ENCODE measurements at places on chromosomes 5 and 9.

DNA sequence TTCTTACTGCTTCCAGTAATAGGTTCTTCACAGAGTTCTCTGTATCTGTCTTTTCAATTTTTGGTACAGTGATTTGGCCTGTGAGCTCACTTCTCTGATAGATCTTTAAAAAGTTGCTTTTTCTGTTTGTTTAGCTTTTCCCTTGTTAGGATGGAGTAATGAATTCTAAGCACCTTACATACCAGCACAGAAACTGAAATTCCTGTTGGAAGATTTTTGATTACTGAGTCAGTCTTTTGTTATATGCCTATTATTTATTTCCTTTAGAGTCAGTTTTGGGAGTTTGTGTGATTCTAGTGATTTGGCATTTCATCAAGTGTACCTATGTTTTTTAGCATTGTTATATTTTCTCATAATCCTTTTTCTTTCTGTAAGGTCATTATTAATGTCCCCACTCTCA is 37.6 kb upstream of the IPPK start:
- DNase-seq = no peak

- no peak for DNase-seq
These were observed 39.0 kb downstream of the SHB start for GRCh38 chr9:38029915-38030638.

DNA sequence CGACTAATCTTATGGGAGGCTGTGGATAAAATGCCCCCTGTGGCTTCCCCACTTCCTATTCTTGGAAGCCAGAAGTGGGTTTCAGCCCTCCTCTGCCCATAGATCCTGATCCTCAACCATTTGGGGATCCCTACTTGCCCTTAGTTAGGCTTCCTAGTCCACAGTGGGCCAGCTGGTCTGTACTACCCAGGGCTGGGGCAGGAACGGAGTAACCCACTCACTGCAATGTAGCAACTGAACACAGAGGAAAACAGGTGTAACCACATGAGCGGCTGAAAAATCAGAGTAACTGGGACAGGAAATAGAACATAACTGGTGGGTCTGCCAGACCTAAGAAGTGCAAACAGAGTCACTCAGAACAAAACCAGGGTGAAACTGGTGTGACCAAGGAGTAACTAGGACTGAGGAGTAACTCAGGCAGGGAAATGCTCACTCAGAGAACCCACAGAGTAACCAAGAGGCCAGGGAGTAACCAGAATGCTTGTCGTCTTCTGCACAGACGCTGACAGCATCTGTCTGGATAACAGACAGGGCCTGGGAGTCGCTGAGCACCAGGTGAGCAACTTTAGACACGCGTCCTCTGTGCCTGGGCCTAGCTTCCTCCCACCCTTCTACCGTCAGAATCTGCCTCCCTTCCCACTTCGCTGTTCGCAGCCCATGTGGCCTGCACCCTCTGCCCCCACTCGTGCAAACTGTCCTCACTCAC is 1.0 kb downstream of the AQP3 start:
- no peak for DNase-seq

DNA sequence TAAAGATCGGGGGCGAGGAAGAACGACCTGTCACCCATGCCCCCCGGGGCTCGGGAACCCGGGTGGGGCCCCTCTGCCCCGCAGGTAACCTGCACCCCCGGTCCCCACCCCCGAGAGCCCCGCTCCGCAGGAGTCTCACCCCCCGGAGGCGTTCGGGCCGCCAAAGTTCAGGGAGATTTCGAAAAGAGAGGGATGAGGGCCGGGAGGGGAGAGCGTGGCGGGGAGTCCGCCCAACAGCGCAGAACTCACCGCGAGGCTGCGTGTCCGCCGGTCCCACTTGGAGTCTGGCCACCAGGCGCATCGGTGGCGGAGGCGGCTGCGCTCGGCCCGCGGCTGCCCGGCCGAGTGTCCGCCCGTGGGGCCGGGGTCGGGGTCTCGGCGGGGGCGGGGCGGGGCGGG is at the start of gene PHF19:
Gene PHF19, minus strand, starts transcription at position 347 of the 399 bp plus-strand sequence. CDS start 2,447 bp downstream, outside the sequence.
- no peak for DNase-seq

- no peak for DNase-seq
These were observed 68.3 kb upstream of the FCN2 start for GRCh38 chr9:134812343-134812673.

GRCh38 chr5:170642066-170642735 is 138.4 kb downstream of the KCNIP1 start:
- no peak for DNase-seq

DNA sequence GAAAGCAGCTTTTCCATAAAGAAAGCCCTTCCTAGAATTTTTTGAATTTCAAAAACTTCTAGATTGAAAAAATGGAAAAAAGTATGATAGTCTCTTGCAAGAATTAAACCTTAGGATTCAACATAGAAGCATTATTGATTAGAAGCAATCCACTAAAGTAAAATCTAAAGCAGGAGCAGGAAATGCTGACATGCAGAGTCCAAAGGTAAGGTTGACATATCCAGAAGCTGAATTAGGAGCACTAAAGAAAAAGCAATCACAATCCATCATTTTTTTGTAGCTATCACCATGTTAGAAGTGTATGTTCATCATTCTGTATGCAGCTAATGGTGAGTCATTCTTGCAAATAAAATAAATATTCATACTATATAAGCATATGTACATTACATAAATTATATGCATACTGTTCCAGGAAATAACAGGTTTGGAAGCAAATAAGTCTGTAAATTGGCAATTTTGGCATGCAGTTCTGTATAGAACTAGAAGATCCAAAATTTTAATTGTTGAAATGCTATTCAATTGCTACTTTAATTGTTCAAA is 39.4 kb upstream of the RNF180 start:
- DNase-seq = no peak

GRCh38 chr9:13089666-13090065 is 189.8 kb downstream of the MPDZ start:
- no peak for DNase-seq

DNA sequence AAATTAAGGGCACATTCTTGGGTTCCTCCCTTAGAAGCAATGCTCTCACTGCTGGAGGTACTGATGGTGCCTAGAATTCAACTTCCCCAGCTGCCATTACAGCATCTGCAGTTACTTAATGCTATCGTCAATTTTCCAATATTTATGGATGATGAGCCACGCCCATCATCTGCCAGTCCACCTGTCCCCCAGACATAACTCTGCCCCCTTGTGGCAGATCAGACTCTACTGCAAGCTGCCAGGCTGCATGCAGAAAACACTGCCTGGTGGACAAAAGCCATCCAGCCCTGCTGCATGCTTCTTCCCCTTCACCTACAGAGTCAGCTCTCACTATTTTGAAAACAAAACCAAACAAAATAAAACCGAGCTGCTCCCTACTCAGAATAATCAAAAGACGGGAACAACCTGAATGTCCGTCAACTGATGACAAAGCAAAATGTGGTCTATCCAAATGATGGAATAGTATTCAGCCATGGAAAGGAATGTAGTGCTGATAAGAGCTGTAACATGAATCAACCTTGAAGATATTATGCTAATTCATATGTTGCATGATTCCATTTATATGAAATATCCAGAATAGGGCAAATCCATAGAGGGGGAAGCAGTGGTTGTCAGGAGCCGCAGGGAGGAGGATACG is 66.4 kb downstream of the RETREG1 start:
- DNase-seq = no peak

DNA sequence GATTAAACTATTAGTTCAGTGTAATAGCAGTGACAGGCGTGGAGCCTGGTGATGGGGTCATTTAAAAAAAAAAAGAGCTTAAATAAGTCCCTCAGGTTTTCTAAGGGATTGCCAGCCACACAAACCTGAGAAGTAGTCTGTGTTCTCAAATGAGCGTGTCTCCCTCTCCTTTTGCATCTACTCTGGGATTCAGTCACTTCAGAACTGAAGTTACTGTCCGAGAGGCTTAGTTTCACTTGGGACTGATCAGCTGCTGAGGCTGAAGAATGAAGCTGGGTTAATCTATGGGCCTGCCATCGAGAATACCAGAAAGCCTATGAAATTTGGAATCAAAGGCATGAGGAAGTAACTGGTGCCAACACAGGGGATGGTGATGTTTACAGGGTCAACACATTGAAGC is 310.1 kb downstream of the ADAMTS6 start:
- no peak for DNase-seq

DNA sequence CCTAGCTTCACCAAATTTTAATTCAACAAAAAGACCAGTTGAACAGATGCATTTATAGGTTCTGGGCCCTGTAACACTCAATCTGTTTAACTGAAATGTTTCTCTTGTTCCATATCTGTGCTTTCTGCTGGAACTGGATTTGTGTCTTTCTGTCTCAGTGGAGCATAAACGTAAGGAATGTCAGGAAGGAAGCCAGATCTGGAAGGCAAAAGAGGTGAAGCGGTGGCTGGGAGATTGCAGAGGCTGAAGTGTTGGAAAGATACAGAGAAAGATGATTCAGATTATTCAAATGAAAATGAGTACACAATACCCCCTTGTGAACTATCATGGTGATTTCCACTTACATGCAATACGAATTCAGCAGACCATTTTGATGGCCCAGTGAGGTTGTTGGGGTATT is 406.8 kb downstream of the BRINP1 start:
- no peak for DNase-seq

GRCh38 chr5:37121465-37121864 is 127.7 kb downstream of the CPLANE1 start:
- no peak for DNase-seq

DNA sequence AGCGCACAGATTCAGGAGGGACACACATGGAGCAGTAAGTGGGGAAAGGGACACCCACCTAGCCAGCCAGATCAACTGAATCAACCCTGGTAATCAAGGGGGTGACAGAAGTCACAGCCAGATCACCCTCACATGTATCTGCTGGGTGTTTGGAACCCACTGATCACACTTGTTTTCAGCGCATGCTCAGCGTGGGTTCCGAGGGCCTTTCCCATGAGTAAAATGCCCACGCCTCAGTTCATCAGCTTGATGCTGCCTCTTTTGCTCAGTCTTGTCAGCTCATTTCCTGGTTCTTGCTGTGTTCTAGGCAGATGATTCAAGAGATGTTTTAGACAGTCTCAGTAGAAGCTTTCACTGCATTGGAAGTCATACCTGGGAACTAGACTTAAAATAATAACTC is 123.2 kb upstream of the SLC30A5 start:
- no peak for DNase-seq

- DNase-seq = no peak
These were observed 32.5 kb downstream of the RAB14 start for GRCh38 chr9:121169094-121169601.

DNA sequence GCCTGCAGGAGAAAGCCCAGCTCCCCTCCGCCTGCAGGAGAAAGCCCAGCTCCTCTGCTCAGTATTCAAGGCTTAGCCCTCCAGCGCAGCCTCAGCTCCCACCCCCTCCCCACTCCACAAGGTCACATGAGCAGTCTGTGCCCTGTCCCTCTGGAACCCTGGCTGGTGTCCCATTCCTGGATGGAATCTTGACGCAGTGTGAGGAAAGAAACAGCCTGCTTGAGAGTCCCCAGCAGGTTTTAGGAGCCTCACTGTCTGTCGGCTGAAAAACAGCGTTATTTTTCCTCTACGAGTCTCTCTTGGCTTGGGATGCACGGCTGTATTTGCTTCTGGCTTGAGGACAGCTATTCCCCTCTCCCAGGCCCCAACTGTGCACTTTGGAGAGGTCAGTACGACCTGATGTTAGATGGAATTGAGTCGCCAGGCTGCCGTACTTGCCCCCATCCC is 210.1 kb upstream of the TRIM32 start:
- no peak for DNase-seq

DNA sequence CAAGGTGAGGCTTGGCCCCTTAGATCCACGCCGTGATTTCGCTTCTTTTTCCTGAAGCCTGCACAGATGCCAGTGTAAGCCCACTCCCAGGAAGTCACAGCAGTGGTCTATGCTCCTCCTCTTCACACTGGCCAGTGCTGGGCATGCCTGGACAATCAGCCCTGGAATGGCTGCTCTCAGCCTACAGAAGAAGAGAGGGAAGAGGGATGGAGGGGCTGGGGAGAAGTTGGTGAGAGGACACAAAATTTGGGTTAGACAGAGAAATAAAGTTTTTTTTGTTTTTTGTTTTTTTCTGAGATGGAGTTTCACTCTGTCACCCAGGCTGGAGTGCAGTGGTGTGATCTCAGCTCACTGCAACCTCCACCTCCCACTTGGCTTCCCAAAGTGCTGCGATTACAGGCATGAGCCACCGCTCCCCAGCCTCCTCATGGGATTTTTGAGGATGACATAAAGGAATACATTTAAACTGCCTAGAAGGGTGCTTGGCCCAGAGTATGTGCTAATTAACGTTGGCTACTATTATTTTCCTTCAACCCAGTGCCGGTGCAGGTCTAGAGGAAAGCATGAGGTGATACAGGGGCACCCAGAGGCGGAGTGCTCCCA is 830 bp downstream of the S100Z start:
- no peak for DNase-seq

All from NCI-H1417 treated with DMSO at 0.1 percent for 48 hours (cell line).